ENCODE measurements at places on chromosomes 7 and 10. TPM values are rescaled to one million over a fixed set of nuclear protein-coding genes. Genes with fewer than 3 reads are reported as not detected.

Gene PCDH15
- not detected for total RNA-seq

Gene HPSE2
- not detected for total RNA-seq

Gene TUBB8
- total RNA-seq = not detected

GRCh38 chr7:4837041-4837802, 24.6 kb downstream of the PAPOLB start:
- no peak for DNase-seq
- no peaks in the 10 kb centered on the region for H3K4me1 ChIP-seq
- no peaks in the 10 kb centered on the region for H3K36me3 ChIP-seq

DNA sequence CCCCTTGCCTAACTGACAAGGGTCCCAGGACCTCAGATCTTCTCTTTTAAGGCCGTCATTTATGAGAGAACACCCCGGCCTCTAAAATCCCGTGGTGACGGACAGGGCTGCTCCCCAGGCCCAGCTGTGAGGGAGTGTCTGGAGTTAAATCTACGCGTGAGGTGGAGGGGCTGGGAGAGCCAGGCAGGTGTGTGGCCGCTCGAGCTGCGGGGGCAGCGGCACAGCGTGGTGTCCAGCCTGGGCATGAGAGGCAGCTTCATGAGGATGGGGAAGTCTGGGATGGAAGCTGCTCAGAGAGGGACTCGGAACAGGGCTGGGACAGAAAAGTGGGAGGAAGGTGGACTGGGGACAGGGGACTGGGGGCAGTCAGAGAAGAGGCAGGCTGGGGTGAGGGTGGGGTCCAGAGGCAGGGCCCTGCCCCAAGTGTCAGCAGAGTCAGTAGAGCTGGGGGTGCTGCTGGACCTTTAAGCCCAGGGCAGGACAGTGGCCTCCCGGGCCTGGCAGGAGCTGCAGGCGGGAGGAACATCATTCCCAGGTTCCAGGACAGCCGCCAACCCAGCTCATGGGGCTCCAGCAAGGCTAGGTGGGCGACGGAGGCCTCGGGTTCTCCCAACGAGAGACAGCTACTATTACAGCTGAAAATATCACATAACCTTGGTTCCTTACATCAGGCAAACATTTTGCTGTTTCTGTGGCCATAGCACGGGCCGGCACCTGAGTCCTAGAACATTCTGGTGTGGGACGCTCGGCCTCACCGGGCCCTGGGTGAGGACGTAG, 55.2 kb downstream of the JAKMIP3 start:
- DNase-seq = no peak
- no peak overlapping the region for H3K27ac ChIP-seq
- no peaks in the 10 kb centered on the region for H3K27me3 ChIP-seq
- H3K36me3 ChIP-seq = no peaks in the 10 kb centered on the region
- no peaks in the 10 kb centered on the region for H3K4me1 ChIP-seq
- H3K4me3 ChIP-seq = no peak overlapping the region
